Activated CD4-positive, alpha-beta T cell treated with anti-CD3 and anti-CD28 coated beads, Interleukin-2, amount 10 ng/mL, durations not matched to agents 7 days and 5 days (primary cell): ENCODE measurements at places on chromosomes 2 and 18. TPM values are rescaled to one million over a fixed set of nuclear protein-coding genes. Genes with fewer than 3 reads are reported as not detected.

The CD28 gene
- 163 TPM for total RNA-seq

The SMPD4 gene
- 70.9 TPM for total RNA-seq

The SLC14A1 gene
- total RNA-seq: 8.7 TPM

The TFPI gene
- not detected for total RNA-seq

The IHH gene
- not detected for total RNA-seq

The ARHGEF4 gene
- total RNA-seq: 0.40 TPM

The ALPI gene
- not detected for total RNA-seq

The PLA2R1 gene
- total RNA-seq: not detected

The KLHL30 gene
- not detected for total RNA-seq

The IL36A gene
- total RNA-seq: not detected

The IL18R1 gene
- total RNA-seq: 19.2 TPM

The MPP4 gene
- not detected for total RNA-seq

The OR6B2 gene
- not detected for total RNA-seq

The ASPRV1 gene
- 0.99 TPM for total RNA-seq

The GFPT1 gene
- 17.2 TPM for total RNA-seq

The KIF1A gene
- 0.37 TPM for total RNA-seq

The CRYGD gene
- not detected for total RNA-seq

The GNLY gene
- total RNA-seq: 72.9 TPM

The ARHGEF33 gene
- total RNA-seq: not detected

The RAB6C gene
- not detected for total RNA-seq

The WDFY1 gene
- total RNA-seq: 82.5 TPM

The ELAC1 gene
- total RNA-seq: 9.1 TPM

The NTSR2 gene
- not detected for total RNA-seq

The VSNL1 gene
- total RNA-seq: not detected

The NEUROD1 gene
- not detected for total RNA-seq

The RMC1 gene
- total RNA-seq: 66.4 TPM

The TUBA4B gene
- not detected for total RNA-seq

The SIGLEC15 gene
- not detected for total RNA-seq

The SMYD1 gene
- total RNA-seq: not detected

The NR4A2 gene
- 1.2 TPM for total RNA-seq

The IL18RAP gene
- 3.8 TPM for total RNA-seq

The SUCLG1 gene
- total RNA-seq: 73.4 TPM
